ENCODE measurements at places on chromosomes 1 and 21.
A peak's percentile ranks its signal among the peaks of the same experiment; 100 is the strongest.

DNA sequence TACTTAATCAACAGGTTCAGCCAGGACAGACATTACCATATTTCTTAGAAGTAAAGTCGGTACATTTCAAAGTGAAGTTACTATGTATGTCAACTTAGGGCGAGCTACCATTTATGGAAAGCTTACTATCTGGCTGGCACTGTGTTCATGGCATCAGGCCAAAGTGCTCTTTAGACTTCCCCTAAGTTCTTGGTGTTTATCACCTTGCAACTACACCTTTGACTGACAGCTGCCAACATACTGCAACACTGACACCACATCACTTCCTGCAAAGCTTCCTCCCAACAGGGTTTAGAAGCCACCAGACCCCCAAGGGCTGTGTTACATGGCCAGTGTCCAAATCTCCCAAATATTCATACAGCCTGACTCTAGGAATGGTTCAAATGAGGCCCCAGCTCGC lies 61.0 kb downstream of the TIAM1 start:
- DNase-seq: peak; percentile 50

GRCh38 chr1:188891958-188892357 lies 1585.7 kb downstream of the BRINP3 start:
- DNase-seq: no peak

DNA sequence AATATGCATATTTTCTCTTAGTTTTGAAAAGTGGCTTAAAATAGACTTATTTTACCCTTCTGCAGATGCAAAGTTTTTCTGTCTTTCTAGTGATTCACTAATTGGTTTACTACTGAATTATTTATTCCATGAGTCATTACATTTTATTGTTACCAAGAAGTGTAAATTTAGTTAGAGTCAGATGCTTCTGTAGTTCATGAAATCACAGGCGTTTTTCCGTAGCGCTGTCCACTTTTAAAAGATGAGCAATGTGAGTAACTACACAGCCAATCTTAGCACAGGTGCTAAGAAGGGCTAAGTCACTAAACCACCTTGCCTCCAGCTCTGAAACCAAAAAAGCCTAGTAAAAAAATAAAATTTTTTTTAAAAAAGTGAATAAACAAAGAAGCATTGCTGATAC lies 24.7 kb downstream of the RGS13 start:
- DNase-seq: no peak

DNA sequence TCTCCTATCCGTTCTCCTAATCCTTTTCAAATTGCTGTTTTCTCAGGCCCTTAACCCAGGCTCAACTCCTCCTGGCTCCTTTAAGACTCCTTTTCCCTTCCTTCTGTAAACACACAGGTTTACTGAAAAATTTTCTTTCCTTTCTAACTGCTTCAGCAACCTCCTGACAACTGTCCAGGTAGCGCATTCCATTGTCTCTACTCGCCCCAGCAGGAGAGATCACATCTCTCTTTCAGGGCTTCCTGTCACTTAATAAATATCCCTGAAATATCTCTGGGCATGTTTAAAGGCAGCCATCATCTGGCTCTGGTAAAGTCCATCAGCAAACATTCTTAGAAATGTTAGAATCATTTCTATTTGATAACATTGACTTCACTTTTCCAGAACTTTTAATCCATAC lies 211.2 kb upstream of the PTBP2 start:
- DNase-seq: no peak

DNA sequence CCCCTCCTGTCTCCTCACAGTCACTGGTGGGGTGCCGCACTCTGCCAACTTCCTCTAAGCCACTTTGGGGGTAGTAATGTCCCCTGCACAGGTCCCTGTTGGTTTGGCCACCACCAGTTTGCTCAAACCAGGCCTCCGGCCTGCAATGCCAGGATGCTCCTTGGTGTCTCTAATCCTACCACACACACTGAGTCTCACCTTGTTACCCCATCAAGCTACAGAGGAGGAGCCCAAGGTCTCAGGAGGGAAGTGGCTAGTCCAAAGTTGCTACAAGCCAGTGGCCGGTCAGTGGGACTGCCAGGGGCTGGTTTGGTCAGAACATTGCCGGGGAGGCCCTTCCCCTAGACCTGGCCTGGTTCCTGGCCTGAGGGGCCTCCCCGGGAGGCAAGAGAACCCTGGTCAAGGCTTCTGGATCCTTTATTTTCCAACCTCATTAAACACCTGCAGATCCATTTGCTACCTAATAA lies 21.5 kb upstream of the LRP8 start:
- DNase-seq: no peak

GRCh38 chr1:187408212-187409004 lies 579.7 kb downstream of the PLA2G4A start:
- DNase-seq: no peak

DNA sequence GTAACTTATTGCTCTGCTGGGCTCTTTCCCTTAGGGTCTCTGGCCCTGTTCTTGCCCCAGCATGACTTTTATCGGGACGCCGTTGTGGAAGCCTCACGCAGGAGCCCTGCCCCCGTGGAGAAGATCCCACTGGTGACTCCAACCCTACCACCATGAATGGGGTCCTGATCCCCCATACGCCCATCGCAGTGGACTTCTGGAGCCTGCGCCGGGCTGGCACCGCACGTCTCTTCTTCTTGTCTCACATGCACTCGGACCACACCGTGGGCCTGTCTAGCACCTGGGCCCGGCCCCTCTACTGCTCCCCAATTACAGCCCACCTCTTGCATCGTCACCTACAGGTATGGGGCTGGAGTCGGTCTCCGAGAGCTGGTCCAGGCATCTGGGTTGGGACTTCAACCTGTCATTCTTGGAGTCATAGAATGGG lies 322 bp downstream of the DCLRE1B start:
- peak; percentile 10 for DNase-seq

- no peak for DNase-seq
Measured at GRCh38 chr1:98732985-98733781, 71.7 kb downstream of the SNX7 start.

DNA sequence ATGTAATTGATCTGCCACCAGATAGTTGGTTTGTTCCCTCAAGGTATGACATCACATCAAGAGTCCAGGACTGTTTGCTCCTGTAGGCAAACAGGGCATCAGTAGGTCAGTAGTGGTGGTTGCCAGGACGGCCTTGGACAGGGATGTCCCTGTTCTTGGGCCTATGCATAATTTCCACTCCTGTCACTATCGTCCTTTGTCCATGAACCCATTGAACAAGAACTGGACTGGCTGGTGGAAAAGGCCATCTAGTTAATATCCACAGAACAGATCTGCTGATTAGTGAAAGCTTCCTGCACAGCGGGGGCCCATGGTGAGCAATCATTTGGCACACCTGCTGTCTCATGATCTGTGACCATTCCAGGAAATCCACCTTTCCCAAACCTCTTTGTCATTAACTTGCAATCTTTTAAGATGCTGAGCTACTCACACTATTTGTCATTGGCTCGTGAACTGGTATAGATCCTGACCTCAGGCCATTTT lies 12.4 kb upstream of the BSDC1 start:
- no peak for DNase-seq

- DNase-seq: no peak
Measured at GRCh38 chr1:9529190-9529589, 10.1 kb upstream of the SLC25A33 start.

DNA sequence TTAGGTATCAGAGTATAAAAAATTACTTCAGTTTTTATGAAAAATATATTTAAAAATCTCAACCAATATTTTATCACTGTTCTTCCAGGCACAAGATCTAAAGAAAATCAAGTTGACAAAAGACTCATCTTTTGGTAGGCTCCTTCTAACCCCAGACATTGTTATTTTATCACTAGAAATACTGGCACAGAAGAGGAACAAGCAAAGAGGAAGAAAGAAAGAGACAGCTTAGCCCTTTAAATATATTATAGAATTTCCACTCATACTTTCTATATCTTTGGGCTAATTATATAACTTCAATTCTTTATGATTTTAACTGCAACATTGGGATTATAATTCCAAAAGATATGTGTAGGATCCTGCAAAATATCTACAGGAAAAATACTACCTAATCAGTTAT lies 32.4 kb downstream of the SPTA1 start:
- DNase-seq: no peak

DNA sequence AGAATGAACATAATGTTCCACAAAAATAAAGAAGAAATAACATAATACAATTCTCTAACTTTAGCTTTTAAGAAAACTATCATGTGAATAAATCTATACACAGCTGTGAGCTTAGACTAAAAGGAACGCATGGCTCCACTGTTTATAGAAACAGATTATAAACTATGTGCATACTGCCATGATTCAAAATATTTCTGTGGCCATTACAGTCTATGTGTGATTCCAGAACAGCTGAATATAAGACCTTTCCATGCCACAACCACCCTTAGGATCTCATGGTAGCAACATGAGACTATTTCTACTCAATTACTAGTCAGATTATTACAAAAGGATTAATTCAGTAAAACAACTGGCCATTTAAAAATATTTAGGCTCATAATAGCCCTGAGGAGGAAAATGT lies 3.9 kb downstream of the CHML start:
- DNase-seq: no peak

- no peak for DNase-seq
Measured at GRCh38 chr1:30538226-30538992, 185.0 kb downstream of the MATN1 start.

- DNase-seq: no peak
Measured at GRCh38 chr21:43684424-43684823, 25.1 kb downstream of the RRP1B start.
